Camera-type eye (tissue), 1 donor: ENCODE measurements at places on chromosomes 1 and 21. TPM values are rescaled to one million over a fixed set of nuclear protein-coding genes. Genes with fewer than 3 reads are reported as not detected.

TNFRSF1B gene
- 7.8 TPM for total RNA-seq

PINK1 gene
- total RNA-seq: 64.0 TPM

FAM177B gene
- total RNA-seq: 0.82 TPM

SYT14 gene
- total RNA-seq: 23.6 TPM

INSRR gene
- total RNA-seq: 0.22 TPM

CELA2A gene
- total RNA-seq: not detected

LCE1B gene
- total RNA-seq: not detected

VHLL gene
- total RNA-seq: not detected

PTCH2 gene
- total RNA-seq: 4.6 TPM
